Activated B cell treated with CpG ODN at 0.5 μM for 24 hours (primary cell): ENCODE measurements at places on chromosomes 3 and 15. TPM values are rescaled to one million over a fixed set of nuclear protein-coding genes. Genes with fewer than 3 reads are reported as not detected.

Gene CADM2
- not detected in 2 replicates for total RNA-seq

Gene STAC
- total RNA-seq = 0.09 TPM in 1 of 2 replicates, not detected in the other

Gene TRIM71
- total RNA-seq = not detected in 2 replicates

Gene NXPE3
- 15.8 and 16.0 TPM in 2 replicates for total RNA-seq

Gene ANKRD34C
- not detected in 2 replicates for total RNA-seq

Gene WDR72
- total RNA-seq = not detected in 2 replicates

Gene AADACL2
- not detected in 2 replicates for total RNA-seq

Gene NCBP2
- 77.8 and 85.1 TPM in 2 replicates for total RNA-seq

Gene NKTR
- 107 and 126 TPM in 2 replicates for total RNA-seq

Gene MRAS
- total RNA-seq = 0.07 TPM in 1 of 2 replicates, not detected in the other

Gene SLC24A5
- not detected in 2 replicates for total RNA-seq
